ENCODE measurements at places on chromosomes 7 and 10.

DNA sequence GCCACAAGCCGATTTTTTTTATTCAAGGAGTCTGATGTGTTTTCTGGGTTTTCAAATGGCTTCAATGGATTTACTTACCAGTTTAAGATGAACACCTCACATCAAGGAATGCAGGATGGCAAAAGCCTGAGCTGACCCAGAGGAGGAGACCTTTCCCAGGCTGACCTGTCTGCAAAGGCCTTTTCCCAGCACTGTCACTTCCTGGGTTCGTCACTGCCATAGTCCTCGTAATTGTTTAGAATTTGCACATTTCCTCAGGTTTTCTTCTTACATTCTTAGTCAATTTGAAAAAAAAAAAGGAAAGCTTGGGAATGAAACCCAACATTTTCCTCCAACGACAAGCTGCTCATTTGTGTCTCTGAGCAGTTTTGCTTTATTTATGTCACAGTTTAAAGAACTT, 42.0 kb downstream of the PTER start:
- DNase-seq, result no peak

DNA sequence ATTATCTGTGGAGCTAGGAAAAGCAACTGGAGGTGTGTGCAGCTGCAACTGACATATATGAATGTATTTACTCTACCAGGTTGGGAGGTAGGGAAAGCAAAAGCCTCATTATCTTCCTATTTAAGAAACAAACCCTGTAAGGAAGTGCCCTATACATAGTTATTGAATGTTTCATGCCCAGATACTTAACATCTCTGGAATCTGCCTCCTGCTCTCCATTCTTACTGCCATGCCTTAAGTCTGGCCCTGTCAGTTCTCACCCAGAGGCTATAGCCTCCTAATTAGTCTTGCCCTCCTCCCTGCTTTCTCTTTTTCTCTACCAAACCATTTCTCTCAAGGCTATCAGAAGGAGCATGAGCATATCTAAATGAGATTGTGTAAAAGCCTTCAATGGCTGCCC, 542.6 kb upstream of the LRRN3 start:
- DNase-seq, result no peak

DNA sequence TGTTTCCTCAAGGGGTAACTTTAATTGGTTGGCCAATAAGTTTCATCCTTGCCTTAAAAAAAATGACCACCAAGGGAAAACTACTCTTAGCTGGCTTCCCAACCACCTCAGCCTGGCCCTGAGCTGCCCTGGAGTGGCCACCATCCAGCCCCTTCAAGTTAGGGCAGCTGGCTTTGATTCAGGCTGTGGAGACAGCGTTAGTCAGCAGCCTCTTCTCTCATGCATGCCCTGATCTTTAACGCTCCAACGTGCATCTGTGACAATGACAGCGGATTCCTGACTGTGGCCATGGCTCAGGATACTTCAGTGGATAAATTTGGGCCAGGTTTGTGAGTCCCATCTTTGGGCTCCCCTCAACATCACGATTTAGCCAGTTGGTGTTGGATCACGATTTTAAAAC, 111.6 kb downstream of the RBM20 start:
- no peak for DNase-seq

- peak; percentile 27 for DNase-seq
Measured at GRCh38 chr10:74419958-74420375, 268.9 kb downstream of the ADK start.

DNA sequence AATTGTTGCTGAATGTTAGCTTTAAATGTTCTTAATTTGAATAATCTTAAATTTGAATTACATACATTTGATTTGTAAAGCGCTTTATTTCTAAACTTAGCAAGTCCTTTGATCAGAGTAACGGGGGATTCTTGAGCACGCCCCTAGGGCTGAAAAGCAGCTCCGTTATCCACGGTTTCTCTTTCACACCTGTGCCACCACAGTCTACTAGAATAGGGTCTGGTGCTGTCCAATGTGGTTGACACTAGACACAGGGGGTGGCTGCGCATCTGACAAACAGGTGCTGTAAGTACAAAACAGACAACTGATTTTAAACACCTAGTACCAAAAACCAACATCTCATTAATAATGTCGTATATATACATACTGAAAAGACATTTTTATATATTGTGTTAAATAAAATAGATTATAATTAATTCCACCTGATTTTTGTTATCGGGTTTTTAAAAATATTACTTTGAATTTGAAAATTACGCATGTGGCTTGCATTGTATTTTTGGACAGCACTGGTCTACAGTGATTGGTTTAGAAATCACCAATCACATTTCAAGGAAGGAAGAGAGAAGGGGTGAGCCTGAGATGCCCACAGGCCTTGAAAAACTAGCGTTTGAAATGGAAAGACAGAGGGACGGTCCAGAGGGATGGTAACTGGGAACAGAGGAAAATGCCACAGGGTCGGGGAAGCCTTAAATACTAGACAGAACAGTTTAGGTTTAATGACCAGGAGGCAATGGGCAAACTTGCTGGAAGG, 7.3 kb downstream of the SEPHS1 start:
- no peak for DNase-seq

- DNase-seq, result peak; percentile 27
Measured at GRCh38 chr10:52484206-52485065, 170.4 kb downstream of the DKK1 start.

DNA sequence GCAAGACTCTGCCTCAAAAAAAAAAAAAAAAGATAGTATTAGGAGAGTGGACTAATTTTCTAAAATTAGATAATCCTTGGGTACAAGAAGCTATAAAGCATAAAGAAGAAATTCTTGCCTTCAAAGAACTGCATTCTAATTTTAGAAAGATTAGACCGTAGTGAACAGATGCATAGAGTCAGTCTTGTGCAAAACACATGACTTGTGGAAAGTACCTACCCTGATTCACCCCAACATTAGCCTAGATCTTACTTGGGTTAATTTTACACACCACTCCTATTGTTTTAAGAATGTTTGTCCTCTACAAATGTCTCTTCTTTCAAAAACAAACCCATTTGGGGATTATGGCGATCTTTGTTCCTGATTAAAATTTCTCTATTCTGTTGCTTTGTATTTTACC, 38.9 kb upstream of the SP8 start:
- DNase-seq, result no peak

DNA sequence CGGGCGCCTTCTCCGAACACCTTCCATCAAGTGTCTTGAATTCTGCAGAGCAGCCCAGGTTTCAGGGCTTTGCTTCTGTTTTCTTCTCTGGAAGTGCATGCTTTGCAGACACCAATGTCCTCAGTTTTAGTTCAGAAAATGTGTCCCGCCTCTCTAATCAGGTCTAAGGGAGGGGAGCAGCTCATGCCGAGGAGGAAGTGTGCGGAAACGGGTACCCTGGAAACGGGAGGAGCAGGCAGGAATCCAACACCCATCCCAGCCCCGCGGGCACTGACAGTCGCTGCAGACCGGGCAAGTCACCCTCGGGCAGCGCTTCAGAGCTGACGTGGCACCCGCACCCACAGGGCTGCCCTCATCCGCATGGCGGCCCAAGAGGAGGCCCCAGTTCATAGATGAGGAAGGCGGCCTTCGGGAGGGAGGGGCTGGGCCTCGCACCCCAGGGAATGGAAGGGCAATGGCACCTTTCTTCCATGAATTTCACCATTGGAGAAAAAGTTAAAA, 338.7 kb downstream of the DNAJB6 start:
- no peak for DNase-seq

DNA sequence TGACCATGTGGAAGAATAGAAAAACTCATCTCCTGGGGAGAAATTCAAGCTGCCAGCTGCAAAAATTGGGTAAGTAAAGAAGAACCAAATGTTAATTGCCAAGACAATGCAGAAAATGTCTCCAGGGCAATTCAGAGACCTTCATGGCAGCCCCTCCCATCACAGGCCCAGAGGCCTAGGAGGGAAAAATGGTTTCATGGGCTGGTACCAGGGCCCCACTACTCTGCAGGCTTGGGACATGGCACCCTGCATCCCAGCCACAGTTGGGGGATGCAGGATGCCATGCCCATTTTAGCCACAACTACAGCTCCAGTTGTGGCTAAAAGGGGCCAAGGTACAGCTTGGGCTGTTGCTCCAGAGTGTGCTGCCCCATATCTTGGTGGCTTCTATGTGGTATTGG, 20.9 kb upstream of the MKLN1 start:
- DNase-seq, result no peak

All from fibroblast of skin of right biceps (primary cell).